ENCODE measurements at places on chromosomes 13 and 19.

DNA sequence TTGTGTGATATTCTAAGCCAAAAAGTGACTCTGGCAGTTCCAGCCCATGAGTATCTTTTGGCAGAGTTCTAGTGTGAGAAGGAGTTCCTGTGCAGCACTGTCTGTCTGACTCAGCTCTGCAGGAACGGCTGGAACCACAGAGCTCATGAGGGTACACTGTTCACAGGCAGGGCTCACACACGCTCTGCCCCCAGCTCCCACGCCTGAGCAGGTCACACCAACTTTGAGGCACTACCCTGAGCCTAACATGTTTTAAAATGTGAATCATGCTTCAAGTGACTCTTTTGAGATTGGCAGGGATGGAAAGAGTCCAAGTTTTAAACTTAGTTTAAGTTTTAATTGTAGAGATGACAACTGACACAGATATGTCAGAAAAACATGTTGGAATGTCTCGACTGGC lies 1203.3 kb downstream of the UQCRFS1 start:
- DNase-seq = no peak

GRCh38 chr13:43246382-43246781 lies 223.0 kb downstream of the DNAJC15 start:
- no peak for DNase-seq

GRCh38 chr13:20192836-20193161 lies at the start of gene GJB2:
Gene GJB2, minus strand, starts transcription at chr13:20192938. Its CDS starts 3,357 bp downstream, at chr13:20189581.
- no peak for DNase-seq

DNA sequence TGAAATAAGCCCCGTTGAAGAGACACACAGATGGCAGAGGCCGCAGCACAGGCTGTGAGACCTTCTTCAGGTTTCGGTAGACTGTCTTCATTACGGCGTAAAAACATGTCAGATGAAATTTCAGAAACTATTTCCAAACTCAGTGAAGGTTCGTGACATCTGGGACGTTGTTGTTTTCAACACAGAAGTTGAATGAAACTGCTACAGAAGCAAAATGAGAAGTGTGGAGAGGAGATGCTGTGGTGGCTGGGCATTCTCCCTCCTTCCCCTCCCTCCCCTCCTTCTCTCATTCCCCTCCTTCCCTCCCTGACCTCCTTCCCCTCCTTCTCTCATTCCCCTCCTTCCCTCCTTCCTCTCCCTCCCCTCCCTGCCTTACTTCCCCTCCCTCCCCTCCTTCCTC lies 113.6 kb downstream of the ATP11A start:
- no peak for DNase-seq

DNA sequence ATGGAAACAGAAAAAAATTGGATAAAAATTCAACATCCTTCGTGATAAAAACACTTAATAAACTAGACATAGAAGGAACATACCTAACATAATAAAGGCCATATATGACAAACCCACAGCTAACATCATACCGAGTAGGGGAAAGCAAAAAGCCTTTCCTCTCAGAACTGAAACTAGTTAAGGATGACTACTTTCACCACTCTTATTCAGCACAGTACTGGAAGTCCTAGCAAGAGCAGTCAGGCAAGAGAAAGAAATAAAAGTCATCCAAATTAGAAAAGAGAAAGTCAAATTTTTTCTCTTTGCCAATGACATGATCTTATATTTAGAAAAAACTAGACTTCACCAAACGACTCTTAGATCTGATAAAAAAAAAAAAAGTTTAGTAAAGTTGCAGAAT lies 25.8 kb upstream of the SLC7A9 start:
- no peak for DNase-seq

DNA sequence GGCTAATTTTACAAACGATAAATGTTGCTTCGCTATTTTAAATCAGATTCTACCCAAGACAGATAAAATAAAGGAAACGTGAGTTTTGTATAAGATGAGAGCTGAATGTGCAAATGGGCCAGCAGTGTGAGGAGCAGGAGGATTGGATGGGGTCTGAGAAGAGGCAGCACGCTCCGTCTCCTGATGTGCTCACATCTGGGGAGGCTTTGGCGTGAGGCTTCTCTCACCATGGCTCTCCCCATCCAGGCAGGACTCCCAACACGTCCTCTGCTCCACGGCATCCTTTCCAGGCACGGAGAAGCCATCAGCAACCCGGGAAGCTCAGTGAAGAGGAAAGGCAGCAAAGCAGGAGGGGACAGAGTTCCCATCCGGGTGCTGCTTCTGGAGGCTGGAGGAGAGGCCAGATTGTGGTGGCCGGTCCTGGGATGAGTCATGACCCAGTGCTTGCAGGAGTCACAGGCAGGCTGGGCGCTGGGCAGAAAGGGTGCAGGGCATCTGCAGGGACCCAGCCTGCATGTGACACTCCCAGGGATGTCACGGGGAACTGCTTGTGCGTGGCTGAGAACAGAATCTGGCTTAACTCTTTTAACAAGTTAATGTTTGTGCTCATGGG lies 47.5 kb downstream of the ZNF536 start:
- no peak for DNase-seq

DNA sequence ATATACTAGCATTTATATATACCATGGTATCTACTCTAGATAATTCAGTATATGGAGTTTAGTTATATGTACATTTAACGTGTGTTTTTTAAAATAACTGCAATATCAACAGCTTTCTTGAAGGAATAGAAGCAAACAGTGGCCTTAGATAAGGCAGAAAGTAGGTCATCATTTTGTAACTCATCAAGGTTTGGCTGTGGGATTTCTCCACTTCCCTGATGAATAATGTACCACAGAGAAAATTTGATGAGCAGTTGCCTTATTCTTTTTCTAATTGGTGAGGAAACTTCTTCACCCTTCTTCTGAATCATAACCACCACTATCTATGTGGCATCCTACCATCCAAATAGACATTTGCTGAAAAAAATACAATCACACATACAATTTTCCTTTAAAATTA lies 590.2 kb upstream of the SPRY2 start:
- no peak for DNase-seq

DNA sequence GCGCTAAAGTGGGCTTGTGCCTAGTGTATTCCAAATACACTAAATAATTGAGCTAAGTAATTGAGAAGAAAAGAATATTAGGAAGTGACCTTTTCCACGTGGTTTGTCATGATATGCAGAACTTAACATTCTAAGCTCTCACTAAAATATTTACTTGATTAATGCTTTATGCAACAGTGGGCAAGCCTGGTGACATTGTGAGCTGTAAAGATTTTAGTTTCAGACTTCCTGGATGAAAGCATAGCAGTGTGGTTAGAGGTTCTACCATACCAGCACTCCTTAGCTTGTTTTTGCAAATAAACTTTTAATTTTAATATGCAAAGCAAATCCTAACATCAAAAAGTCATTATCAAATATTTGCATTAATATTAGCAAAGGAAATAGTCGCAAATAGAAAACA lies 1065.1 kb upstream of the SPRY2 start:
- no peak for DNase-seq

DNA sequence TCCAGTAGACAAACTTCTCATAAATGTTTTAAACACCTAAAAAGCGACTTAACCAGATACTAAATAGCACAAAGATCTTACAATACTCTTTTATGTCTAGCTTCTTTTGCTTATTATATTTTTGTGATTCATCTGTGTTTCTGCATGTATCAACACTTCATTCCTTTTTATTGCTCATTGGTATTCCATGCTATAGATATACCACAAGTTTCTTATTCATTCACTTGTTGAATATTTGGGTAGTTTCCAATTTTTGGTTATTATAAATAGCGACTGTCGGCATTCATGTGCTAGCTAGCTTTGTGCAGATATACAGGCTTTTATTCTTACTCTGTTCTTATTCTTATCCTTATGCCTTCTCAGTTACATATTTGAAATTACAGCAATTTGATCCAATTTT lies 50.0 kb upstream of the RGCC start:
- DNase-seq = no peak
